Common myeloid progenitor, CD34-positive (primary cell): ENCODE measurements at places on chromosomes 2 and 18.

- DNase-seq: peak; percentile 18
These were observed 814 bp downstream of the FKBP7 start for GRCh38 chr2:178477443-178478129.

DNA sequence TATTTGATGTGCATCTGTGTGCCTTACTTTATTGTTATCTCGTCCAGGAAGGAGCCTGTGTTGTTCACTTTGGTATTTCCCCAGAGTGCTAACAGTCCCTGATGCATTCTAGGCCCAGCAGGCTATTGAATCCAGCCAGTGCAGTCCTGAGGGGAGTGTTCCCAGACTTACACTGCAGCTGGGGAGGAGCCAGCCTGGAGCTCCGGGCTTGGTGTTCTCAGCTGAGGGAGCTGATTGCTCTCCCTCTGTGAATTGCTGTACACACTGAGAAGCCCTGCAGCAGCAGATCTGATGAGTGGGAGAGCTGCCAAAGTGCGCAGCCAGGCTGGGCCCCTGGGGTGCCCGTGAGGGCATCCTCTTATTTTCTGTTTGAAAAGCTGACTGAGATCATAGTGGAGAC, 159.2 kb downstream of the GALNT3 start:
- no peak for DNase-seq

DNA sequence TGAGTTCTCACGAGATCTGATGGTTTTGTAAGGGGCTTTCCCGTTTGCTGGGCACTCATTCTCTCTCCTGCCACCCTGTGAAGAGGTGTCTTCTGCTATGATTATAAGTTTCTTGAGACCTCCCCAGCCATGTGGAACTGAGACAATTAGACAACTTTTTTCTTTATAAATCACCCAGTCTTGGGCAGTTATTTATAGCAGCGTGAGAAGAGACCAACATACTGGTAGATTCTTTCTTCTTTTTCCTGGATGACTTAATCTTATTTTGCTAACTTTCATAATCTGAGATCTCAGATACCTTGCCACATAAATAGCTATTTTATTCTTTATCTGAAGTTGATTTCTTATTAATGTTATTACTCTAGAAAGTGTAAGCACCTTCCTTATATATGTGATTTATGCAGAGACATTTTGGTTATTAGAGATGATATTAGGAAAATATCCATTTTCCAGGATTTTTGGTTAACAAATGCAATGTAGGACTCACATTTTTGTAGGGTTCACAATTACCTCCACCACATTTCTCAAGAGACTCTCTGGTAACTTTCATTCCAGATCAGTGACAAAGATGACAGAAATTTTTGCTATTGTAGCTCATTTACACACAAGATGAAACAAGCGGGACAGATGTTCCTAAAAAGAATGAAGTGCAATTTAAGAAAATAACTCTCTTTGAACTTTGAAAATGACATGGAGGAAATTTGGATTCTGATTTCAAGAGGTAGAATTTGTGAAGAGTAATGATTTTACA, 97.9 kb upstream of the RND3 start:
- no peak for DNase-seq

DNA sequence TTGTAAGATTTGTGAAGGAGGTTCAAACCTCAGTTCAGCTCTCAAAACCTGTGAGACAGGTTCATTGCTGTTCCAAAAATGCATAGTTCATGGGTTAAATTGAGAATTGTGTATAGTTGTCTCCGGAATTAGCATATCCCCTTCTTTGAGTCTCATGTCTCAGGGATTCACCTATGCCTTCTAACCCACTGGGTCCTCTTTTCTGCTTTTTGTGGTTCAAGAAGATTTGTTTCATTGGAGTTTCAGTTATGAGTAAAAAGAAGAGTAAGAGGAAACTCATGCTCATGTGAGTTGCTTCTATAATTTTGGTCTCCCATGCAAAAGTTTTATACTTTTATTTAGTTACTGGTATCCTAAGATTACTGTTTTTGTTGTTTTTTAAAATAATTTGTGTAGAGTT, 1219.8 kb upstream of the ZEB2 start:
- DNase-seq: no peak

DNA sequence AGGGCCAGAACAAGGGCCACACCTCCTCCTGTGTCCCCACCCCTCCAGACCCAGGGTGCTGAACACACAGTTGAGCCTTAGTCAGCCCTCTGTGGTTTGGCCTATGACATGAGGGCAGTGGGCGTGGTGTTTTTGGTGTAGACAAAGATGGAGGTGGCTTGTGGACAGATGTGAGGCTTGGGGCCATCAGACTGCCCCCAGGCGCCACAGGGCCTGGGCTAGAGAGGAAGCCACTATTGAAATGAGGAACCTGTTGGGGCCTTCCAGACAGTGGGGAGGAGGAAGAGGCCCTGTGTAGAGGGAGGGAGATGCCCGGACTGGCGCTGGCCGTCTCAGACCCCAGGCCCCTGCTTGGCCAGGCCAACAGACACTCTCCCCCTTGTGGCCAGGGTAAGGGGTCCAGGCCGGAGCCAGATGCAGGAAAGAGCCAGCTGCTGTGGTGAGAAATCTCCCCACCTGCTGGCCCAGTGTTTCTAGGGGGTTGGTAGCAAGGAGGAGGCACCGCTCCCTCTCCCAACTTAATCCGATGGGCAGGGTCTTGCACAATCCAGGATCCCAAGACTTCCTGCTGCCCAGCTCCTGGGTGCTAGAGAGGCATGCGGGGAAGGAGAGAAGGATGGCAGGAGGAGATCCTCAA, 53.8 kb downstream of the SMAD7 start:
- peak; percentile 98 for DNase-seq

- no peak for DNase-seq
These were observed 57.5 kb downstream of the FHOD3 start for GRCh38 chr18:36354989-36355388.

- no peak for DNase-seq
These were observed 428.7 kb upstream of the TRIB2 start for GRCh38 chr2:12288048-12288447.

- no peak for DNase-seq
These were observed 258.9 kb upstream of the TRIB2 start for GRCh38 chr2:12457831-12458230.

DNA sequence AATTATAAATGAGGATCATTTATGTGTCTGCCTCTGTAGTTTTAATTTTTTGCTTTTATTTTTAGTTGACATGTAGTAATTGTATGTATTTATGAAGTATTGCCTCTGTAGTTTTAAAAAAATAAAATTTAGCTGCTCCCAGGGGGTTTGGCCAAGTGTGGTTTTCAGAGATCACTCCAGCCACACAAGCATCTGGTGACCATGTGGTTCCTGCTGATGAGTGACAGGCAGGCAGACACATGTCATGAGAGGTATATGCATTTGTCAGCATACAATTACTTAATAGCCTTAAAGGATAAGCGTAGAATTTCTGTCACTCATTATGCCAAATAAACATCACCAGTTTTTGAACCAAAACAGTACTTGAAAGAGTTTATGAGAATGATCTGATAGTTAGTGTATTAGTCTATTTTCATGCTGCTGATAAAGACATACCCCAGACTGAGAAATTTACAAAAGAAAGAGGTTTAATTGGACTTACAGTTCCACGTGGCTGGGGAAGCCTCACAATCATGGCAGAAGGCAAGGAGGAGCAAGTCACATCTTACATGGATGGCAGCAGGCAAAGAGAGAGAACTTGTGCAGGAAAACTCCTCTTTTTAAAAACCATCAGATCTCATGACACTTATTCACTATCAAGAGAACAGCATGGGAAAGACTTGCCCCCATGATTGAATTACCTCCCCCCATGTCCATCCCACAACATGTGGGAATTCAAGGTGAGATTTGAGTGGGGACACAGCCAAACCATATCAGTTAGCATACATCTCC, 29.6 kb downstream of the MREG start:
- DNase-seq: peak; percentile 58

- no peak for DNase-seq
These were observed 5.3 kb downstream of the EPB41L3 start for GRCh38 chr18:5538544-5538943.

DNA sequence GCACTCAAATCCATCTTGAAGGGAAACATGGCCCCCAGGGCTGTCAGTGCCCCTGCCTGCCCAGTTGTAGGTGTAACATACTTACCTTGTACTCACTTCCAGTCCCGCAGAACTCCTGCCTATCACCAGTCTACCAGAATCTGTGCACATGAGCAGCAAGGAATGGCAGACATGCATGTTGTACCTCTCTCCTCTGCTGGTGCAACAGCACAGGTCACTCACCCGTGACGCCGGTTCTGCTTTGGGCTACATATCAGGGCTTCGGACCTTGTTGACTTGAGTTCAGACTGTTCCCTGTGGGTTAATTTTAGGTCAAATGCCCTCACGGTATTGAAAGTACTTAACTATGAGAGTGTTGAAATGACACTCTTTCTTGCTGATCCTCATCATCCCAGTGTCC, 215.7 kb downstream of the TPGS2 start:
- no peak for DNase-seq

GRCh38 chr2:42663828-42664227, 95.4 kb downstream of the MTA3 start:
- DNase-seq: peak; percentile 82

- DNase-seq: peak; percentile 76
These were observed 87.9 kb downstream of the ZNF804A start for GRCh38 chr2:184685999-184686841.

GRCh38 chr2:111045771-111046444, 74.8 kb upstream of the BCL2L11 start:
- no peak for DNase-seq

GRCh38 chr18:76668546-76668945, 153.8 kb upstream of the ZNF236 start:
- DNase-seq: no peak

DNA sequence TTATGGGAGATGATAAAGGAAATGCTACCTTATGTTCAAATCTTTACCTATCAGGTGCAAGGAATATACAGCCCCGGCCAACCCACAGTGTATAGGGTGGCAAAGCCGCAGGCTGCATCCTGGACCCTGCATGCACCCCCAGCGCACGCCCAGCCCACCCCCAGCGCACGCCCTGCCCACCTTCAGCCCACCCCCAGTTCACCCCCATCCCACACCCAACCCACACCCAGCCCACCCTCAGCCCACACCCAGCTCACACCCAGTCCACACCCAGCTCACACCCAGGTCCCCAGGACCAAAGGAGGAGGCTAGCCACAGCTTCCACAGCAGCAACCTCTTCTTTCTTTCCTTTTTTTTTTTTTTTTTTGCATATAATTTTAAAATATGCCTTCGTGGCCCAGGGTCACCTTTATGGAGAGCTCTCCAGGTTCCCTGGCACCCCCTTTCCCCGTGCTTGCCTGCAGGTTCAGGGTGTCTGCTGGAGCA, 120.9 kb downstream of the PTGR3 start:
- DNase-seq: no peak

DNA sequence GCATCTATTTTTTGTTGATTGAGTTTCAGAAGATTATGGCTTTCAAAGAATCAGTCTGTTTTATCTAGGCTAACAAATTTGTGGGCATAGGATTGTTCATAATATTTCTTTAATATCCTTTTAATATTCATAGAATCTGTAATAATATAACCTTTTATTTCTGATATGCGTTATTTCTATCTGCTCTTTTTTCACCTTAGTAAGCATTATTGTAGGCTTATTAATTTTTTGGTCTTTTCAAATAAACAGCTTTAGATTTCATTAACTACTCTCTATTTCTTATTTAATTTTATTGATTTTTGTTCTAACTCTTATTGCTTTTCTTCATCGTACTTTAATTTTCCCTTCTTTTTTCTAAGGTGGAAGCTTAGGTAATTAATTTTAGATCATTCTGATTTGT, 1614.4 kb upstream of the DDX18 start:
- no peak for DNase-seq

GRCh38 chr2:167100506-167100905, 212.2 kb downstream of the XIRP2 start:
- no peak for DNase-seq

DNA sequence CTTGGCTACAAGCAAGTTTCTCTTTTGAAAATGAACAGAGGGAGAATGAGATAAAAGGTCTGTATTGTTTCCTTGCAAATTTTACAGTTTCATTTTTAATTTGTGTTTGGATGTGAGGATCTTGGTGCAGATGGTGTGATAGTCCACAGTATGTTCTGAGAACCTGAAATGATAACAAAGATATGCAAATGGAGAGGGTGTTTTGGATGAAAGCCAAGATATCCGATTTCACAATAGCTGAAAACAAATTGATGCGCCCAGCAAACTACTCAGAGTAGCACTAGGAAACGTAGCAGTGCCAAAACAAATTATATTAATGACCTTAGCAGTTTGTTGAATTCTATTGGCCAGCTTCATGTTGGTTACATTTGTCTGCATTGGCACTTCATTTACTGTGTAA, 683.5 kb downstream of the TMEM182 start:
- DNase-seq: no peak

DNA sequence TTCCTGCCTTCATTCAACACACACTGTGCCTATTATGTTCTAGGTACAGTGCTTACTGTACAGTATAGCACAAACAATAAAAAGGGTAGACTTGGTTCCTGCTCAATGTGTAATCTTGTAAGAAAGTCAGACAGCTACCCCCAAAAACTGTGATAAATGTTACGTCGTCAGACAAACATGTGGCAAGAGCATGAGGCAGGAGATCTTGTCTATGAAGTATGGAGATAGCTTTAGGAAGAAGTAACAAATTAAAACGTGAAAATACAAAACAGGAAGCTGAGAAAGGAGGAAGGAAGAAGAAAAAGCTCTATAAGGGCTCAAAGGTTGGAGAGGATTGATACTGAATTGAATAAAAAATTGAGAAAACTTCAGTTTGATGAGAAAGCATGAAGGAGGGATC, 276.2 kb upstream of the HNRNPA3 start:
- peak; percentile 24 for DNase-seq

DNA sequence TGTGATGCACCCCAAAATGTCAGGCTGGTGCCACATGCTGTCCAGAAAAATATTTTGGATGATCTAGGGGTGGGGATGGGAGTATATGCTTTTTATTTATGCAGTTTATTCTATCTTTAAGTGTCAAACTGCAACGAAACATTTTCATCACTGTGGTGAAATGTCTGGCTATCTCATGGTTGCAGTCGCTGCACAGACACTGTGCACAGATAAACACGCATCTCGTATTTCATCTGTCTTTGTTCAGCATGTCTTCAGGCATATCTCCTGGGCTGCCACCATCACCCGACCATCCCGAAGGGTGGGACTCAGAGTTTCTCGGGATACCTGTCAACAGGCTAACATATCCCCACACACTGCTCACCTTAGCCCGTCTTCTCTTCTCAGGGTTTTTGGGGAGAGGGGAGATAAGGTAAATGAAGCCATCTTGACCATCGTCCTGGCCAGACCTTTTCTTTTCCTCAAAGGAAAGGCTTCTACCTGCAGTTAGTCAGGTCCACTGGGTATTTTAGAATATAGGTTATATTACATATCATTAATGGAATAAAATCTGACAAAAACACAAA, 80.7 kb upstream of the NABP1 start:
- no peak for DNase-seq

- no peak for DNase-seq
These were observed 150.0 kb downstream of the RNF152 start for GRCh38 chr18:61742565-61743429.

GRCh38 chr18:10023853-10024570, 110.2 kb downstream of the VAPA start:
- no peak for DNase-seq
